CD4-positive, CD25-positive, alpha-beta regulatory T cell (primary cell): ENCODE measurements at places on chromosomes 2 and 18.
A peak's percentile ranks its signal among the peaks of the same experiment; 100 is the strongest.

DNA sequence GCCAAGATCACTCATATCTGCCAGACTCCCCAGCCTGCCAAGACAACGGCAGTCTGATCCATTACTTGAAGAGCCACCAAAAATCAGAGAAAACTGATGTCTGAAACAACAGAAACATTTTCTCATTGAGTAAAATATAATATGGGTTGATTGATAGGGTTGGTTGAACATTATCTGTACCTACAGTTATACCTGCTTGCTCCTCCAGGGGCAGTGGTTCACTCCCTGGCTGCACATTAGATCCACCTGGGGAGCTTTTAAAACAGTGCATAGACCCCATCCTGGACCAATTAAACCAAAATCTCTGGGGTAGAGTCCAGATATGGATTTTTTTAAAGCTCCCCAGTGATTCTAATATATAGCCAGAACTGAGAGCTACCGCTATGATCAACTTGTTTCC, 43.6 kb upstream of the SLC14A2 start:
- peak; percentile 1 for DNase-seq

- no peak for DNase-seq
Observed at GRCh38 chr2:150473767-150474166, 13.7 kb downstream of the RND3 start.

- DNase-seq: no peak
Observed at GRCh38 chr2:212520340-212520739, 18.3 kb downstream of the ERBB4 start.

- DNase-seq: no peak
Observed at GRCh38 chr2:169732583-169733358, 861 bp upstream of the KLHL23 start.

- DNase-seq: no peak
Observed at GRCh38 chr2:190819840-190820301, 60.8 kb upstream of the GLS start.

DNA sequence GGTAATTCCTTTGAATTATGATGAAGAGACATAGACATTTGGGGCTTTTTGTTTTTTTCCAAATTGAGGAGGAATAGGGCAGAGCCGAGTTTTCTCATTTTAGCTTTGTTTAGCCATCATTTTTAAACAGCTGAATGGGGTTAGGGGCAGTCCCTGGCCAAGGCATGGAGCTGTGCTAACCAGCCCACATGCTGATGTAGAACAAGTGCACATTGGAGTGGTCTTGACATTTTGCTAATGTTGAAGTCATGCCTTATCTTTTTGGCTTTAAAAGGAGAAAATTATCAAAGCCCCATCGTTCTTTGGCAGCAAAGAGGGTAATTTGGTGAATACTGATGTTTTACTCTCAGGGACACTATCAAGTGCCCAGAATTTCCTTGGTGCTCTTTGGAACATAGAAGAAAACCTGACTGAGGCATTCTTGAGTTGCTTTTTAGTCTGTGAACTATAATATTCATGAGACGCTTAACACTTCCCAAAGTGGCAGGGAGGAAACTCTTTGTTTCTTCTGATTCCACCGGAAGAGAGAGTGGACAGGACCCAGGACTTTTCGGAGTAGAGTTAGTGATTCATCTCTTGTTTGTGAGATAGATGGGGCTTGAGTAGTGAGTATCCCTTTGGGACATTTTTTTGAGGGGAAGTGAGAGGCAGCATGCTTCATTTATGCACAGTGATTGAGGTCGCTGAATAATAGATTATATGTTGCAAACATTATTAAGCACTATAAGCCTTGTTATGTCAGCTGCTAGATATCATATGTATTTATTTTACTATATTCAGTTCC, 45.0 kb downstream of the MTA3 start:
- no peak for DNase-seq

- no peak for DNase-seq
Observed at GRCh38 chr2:98281607-98282006, 64.6 kb upstream of the CNGA3 start.

- DNase-seq: peak; percentile 23
Observed at GRCh38 chr2:65033178-65033577, 23.0 kb upstream of the CEP68 start.

DNA sequence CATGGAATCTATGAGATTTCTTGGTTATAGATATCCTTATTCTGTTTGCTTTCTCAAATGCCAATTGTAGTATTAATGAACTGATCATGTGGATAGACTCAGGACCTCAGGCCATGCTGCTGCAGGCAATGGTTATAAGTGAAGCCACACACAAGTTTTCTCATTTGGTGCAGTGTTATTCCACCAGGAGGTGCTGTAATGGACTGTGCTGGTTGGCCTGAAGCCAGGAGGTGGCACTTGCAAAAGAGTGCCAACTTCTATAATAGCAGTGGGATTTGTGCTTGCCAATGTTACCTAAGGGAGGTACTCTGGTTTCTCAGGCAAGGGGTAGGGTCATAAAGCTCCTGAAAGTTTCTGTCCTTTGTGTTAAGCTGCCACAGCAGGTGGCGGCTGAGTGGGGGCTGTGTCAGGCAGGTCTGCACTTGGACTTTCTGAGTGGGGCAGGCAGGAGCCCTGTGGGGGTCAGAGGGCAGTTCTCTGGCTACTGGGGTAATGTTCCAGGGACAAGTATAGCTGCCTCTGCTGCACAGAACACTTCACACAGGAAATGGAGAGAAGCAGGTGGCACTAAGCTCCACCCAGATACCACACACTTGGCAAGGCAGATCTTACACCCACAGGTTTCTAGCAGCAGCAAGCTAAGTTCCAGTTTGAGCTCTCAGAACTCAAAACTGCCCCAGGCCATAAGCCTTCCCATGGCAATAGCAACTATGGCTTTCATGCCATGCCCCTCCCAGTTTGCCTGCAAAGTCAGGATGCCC, 352.6 kb upstream of the CWC22 start:
- DNase-seq: no peak

GRCh38 chr2:229714736-229715541, 584 bp upstream of the DNER start:
- no peak for DNase-seq

- DNase-seq: no peak
Observed at GRCh38 chr2:120855855-120856405, 120.3 kb downstream of the GLI2 start.

DNA sequence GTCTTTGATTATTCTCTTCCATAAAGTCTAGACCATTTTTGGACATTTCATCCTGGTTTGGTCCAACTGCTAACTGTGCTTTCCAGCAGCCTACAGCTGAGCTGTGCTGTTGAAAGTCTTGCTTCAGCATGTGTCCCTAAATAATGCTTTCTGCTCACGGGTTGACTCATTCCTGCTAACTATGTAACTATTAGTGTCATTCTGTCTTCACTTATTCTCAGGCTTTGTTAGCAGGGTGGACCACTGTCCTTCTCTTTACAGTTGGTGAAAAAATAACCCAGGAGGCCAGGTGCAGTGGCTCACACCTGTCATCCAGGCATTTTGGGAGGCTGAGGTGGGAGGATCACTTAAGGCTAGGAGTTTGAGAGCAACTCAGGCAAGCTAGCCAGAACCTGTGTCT, 8.9 kb downstream of the ADAM23 start:
- DNase-seq: no peak

DNA sequence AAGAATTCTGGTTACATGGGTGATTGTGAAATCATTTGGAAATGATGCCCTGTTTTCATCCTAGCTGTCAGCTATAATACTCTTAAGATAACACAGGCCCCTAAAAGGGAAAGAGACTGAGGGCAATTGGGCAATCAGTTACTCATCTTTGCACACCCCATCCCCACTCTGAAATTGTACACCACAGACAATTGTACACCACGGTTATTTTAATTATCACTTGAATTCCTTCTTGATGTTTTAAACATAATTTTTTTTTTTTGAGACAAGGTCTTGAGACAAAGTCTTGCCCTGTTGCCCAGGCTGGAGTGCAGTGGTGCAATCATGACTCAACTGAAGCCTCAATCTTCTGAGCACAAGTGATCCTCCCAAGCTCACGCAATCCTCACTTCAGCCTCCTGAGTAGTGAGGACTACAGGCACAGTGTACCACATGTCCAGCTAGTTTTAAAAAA, 862.4 kb upstream of the ACVR2A start:
- DNase-seq: no peak

- DNase-seq: peak; percentile 28
Observed at GRCh38 chr2:136049991-136050920, 64.8 kb upstream of the DARS1 start.

- DNase-seq: no peak
Observed at GRCh38 chr2:142082368-142082767, 48.4 kb downstream of the LRP1B start.

DNA sequence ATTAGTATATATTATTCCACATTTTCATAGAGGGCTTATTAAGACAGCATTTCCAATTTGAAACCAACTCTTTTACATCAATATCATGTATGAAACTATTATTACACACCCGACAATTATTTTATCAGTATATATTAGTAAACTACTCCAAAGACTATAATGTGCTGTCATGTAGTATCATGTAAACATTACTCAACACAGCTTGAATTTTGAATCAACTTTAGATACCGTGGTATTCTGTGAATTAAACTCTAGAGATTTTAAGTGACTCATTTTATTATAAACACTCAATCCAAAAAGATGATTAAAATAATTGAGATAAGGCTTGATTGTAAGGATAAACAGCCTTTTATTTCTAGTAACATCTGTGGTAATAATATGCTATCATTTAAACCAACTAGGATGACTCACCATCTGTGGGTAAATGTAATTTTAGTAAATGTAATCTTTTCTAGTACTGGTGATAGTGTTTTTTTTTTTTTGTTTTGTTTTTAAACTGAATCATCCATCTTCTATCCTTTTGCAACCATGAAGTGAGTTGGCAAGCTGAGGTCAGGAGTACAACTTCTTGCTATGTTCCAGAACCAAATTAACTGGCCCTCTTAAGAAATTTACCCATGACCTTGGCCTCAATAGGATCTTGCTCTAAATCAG, 144.3 kb upstream of the SMAD7 start:
- DNase-seq: no peak

DNA sequence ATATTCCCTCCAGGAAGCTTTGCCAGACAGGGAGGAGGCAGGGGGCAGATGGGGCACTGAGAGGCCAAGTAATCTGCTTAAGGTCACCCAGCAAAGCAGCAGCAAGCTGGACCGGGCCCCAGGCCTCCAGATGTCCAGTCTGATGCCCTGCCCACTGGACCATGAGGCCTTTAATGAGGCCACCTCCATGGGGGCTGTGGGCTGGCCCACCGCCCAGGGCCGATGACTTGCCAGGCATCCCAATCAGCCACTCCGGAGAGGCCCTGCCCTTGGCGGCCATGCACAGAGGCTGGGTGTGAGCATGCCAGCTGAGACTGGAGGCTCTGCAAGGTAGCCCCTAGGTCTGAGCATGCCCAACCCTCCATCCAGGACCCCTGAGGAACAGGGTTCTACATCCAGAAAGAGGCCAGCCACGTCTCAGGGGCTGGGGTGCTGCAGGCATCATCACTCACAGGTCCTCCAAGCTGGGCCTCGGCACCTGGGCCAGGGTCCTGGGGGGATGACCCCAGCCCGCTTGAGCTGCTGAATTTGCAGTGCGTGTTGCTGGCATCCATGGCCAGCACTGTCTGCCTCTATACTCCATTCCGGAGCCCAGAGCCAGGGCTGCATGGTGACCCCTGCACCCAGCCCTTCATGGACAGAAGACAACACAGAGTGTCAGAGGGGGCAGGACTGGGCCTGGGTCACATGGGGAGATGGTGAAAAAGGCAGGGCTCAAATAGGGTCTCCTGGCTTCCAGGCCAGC, 164.2 kb downstream of the INHBB start:
- no peak for DNase-seq

- no peak for DNase-seq
Observed at GRCh38 chr2:9663008-9663879, 32.4 kb upstream of the YWHAQ start.

DNA sequence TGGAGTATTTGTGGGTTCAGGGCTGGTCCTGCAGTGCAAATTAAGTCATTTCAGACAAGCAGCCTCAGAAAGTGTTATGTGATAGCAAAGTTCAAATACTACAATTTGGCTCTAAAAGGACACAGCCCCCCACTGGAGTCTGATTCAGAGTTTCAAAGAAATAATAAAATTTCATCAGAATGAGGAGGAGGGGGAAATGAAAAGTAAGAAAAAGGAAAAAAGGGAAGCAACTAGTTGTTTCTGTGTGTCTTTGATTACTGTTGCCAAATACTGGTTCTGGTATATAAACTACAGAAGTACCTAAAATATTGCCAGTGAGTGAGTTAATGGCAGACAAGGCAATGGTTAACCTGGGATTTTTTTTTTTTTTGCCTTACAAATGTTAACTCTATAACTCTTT, 773.9 kb downstream of the BCL11A start:
- DNase-seq: no peak

DNA sequence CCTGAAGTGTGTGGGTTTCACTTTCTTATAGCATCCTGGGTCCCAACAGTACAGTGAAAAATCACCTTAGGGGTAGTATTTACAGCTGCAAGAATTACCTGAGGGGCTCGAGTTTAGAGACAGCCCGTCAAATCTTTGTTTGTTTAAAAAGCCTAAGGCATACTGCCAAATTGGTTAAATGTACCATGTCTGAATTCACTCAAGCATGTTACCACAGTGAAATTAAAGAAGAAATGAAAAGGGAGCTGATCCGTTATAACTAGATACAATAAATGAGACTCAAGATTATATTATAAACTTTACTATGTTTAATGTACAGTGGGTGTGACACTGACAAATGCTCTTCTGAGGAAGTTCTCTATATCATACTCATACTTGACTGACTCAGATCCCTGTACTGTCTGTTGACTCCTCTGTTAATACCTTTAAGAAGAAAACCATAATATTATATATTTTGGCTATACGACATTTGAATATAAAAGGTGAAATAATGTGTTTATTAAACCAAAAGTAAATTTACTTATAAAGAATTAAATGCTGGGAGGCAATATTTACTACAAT, 107.3 kb downstream of the TMEFF2 start:
- DNase-seq: no peak
